ENCODE measurements at places on chromosomes 12 and 14. TPM values are rescaled to one million over a fixed set of nuclear protein-coding genes. Genes with fewer than 3 reads are reported as not detected.

Gene TAS2R43
- total RNA-seq = 0.90 TPM

Gene CAPZA3
- total RNA-seq = not detected

Gene MYRFL
- total RNA-seq = 2.6 TPM

Gene NKX2-1
- not detected for total RNA-seq

DNA sequence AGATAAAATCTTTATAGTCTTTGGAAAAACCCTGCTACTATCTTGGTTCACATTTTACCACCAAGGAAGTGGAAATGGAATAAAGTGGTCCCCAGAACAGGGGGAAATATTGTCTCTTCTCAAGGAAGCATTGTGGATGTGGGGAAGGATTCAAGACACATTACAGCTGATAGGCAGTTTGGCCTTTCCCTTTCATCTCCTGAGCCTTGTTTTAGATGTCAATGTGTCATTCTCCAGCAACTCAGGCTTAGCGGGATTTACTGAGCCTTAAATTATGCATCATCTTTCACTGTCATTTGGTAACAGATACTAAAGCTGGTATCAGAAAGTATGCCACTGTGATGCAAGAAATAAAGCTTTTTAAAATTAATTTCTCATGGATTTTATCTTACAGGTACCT is 136.2 kb downstream of the STXBP6 start:
- no peaks in the 10 kb centered on the region for H3K27me3 ChIP-seq
- H3K4me3 ChIP-seq = no peak overlapping the region
- H3K27ac ChIP-seq = no peak overlapping the region
- H3K36me3 ChIP-seq = no peaks in the 10 kb centered on the region
- no peak for DNase-seq
- no peaks in the 10 kb centered on the region for H3K4me1 ChIP-seq

DNA sequence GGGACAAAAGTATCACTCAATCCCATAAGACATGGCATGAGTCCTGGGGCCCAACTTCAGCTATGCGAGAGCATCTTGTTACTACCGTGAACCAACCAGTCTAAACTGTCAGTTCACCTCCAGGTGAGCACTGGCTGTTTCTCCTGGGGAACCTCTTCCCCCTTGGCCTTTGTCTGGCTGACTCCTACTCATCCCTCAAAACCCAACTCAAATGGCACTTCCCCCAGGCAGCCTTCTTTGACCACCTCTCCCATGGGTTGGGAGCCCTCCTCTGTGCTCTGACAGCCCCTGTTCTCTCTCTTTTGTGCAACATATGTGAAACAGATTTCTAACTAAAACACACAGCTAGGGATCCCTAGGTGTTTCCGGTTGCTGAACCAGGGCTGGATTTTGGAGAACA is 37.7 kb downstream of the FOXN4 start:
- no peaks in the 10 kb centered on the region for H3K27me3 ChIP-seq
- H3K27ac ChIP-seq = no peak overlapping the region
- H3K4me3 ChIP-seq = no peak overlapping the region
- DNase-seq = no peak

DNA sequence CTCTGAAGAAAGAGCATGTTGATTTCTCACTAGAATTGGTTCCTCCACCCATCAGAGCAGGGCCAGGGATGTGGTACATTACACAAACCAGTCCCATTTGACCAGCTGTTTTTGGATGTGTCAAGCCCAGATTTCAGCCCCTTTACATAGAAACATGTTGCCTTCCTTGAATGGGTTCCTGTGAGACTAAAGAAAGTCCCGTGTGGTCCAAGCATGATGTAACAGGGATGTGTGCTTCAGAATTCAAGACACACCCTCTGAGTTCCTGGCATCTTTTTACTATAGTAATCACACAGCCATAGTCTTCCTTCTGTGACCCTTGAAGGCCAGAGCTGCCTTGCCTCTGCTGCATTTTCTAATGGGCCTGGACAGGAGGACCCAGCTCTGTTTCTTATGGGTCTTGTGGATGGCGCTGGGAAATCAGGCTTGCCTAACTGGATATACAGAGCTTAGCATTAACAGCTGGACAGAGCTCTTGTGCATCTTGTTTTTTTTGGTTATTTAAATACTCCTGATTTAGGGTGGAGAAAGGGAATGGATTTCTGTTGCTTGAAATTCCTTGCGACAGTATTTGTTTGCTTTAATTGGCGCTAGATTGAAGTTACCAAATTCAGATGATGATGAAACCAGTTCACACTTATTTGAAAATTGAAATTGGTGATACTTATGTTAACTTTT is 341.0 kb downstream of the ZFP36L1 start:
- no peaks in the 10 kb centered on the region for H3K4me1 ChIP-seq
- no peak for DNase-seq
- no peaks in the 10 kb centered on the region for H3K27me3 ChIP-seq

DNA sequence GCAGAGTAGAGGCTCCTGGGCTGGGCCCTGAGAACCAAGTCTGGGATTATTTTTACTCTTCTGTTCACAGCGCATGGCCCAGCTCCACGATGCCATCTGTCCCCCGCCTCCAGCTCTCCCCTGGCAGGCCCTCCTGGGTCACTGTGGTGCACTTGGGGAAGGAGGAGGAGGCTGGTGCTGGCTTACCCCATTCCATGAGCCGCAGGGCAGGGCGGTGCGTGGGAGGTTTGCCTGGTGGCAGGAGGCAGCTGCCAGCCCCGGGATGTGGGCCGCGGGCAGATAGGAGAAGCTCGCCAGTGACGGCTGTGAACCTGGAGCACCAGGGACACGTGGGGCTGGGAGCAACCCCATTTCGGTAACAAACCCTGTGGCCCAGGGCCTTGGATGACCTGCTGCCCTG is 23.2 kb downstream of the TEAD4 start:
- H3K4me3 ChIP-seq = no peak overlapping the region
- no peak overlapping the region for H3K27ac ChIP-seq
- no peaks in the 10 kb centered on the region for H3K4me1 ChIP-seq
- no peak for DNase-seq
- H3K27me3 ChIP-seq = no peaks in the 10 kb centered on the region
- H3K36me3 ChIP-seq = no peaks in the 10 kb centered on the region

GRCh38 chr14:96249029-96249428 is 7.0 kb upstream of the BDKRB1 start:
- DNase-seq = no peak
- no peaks in the 10 kb centered on the region for H3K36me3 ChIP-seq
- H3K4me3 ChIP-seq = no peak overlapping the region
- H3K4me1 ChIP-seq = no peaks in the 10 kb centered on the region
- H3K27me3 ChIP-seq = no peaks in the 10 kb centered on the region

Measured in Karpas-422 (cell line).